ENCODE measurements at places on chromosomes 5 and 9.

- H3K4me3 ChIP-seq = peak overlapping the region; percentile 46
- no peaks in the 10 kb centered on the region for H3K36me3 ChIP-seq
- H3K4me1 ChIP-seq = peaks cover 4% of the 10 kb centered on the region
- no peak for DNase-seq
- peaks cover 18% of the 10 kb centered on the region for H3K27me3 ChIP-seq
- no peak overlapping the region for H3K27ac ChIP-seq
Observed at GRCh38 chr5:120465436-120465961, 1.4 kb downstream of the PRR16 start.

- no peak for DNase-seq
- no peak overlapping the region for H3K4me3 ChIP-seq
- H3K36me3 ChIP-seq = no peaks in the 10 kb centered on the region
- no peaks in the 10 kb centered on the region for H3K27me3 ChIP-seq
Observed at GRCh38 chr9:16673171-16673570, 197.3 kb downstream of the BNC2 start.

DNA sequence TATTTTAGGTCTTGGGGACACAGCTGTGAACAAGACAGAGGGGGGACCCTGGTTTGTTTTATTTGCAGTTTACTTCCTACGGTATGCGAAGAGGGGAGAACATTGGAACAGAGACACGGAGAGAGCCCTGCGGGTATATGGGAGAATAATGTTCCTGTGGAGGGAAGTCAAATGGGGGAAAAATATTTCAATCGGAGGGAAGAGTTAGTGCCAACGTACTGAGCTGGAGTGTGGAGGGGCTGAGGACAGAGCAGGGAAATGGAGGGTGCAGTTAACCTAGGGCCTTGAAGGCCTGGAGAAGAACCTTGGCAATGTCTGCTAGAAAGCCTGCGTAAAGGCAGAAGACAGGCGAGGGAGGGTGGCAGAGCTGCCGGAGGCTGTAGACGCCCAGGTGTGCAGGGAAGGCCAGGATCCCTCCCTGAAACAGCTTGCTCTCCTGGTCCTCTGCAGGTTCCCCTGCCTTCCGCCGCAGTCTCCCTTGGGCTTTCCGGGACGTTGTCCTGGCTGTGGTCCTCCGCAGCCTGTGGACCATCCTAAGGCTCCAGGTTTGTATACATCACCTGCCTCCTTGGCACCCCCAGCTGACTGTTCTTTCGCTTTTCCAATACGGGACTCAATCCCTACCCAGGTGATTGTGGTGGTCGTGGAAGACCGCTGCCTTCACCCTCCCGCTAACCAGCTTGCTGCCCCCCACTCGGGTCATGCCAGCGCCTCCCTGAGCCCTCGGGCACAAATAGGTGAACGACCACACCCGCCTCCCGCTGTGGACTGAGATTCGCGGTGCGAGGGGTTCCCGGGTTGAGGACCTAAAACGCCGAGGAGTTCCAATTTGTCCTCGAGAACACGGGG, 1.9 kb upstream of the RACK1 start:
- H3K27ac ChIP-seq = peak overlapping the region; percentile 90
- H3K36me3 ChIP-seq = peaks cover 9% of the 10 kb centered on the region
- H3K4me1 ChIP-seq = peaks cover 89% of the 10 kb centered on the region
- peak overlapping the region; percentile 73 for H3K4me3 ChIP-seq
- no peak for DNase-seq
- H3K27me3 ChIP-seq = no peaks in the 10 kb centered on the region

GRCh38 chr9:109424618-109425017, 73.5 kb downstream of the PTPN3 start:
- H3K4me3 ChIP-seq = no peak overlapping the region
- no peaks in the 10 kb centered on the region for H3K36me3 ChIP-seq
- H3K27ac ChIP-seq = no peak overlapping the region

DNA sequence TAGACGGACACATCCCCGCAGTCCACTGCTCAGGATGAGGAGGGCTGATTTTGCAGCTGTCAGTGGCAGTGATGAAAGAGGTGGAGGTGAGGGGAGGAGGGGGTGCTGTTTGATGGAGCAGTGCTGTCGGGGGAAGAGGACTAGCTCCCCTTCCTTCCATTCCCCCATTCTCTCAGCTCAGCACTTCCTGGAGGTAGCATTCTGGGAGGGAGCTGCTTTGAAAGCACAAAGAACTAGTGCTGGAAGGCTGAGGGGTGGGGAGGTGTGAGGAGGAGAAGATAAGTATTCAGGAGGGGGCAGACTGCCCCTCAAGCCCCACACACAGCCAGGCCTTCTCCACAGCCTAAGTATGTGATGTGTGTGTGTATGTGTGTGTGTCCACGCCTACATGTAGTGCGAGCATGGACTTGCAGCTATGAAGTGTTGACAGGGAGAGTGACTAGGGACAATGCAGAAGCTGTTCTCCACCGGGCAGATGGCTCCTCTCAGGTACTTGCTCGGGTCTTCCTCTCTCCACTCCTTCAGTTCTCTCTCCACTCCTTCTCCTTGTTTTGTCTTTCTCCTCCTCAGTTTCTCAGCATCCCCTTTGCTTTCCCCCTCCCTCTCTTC, 65.5 kb upstream of the HSPA9 start:
- no peaks in the 10 kb centered on the region for H3K36me3 ChIP-seq
- H3K27ac ChIP-seq = no peak overlapping the region
- no peak overlapping the region for H3K4me3 ChIP-seq
- H3K27me3 ChIP-seq = peaks cover 2% of the 10 kb centered on the region
- no peak for DNase-seq

- peaks cover 5% of the 10 kb centered on the region for H3K4me1 ChIP-seq
- H3K27ac ChIP-seq = no peak overlapping the region
- no peaks in the 10 kb centered on the region for H3K36me3 ChIP-seq
- H3K4me3 ChIP-seq = no peak overlapping the region
- DNase-seq = no peak
- no peaks in the 10 kb centered on the region for H3K27me3 ChIP-seq
Observed at GRCh38 chr9:71820403-71820921, 52.1 kb upstream of the CEMIP2 start.

DNA sequence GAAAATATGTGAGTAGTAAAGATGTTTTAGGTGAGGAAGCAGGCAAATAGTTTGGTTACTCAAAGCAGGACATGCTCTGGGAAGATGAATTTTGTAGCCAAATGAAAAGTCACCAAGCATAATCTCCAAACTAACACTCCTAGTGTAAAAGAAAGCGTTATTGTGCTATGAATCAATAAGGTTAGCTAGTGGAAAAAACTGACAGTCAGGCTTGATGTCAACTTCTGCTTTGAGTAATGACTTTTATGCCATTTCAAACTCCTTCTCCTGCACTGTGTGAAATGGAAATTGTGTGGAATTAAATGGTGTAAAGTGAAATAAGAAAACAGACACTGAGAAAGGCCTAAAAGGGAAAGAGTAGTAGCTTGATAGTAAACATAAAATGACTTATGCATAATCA, 637.2 kb upstream of the DMAC1 start:
- no peak for DNase-seq
- no peaks in the 10 kb centered on the region for H3K4me1 ChIP-seq
- no peak overlapping the region for H3K27ac ChIP-seq
- no peaks in the 10 kb centered on the region for H3K27me3 ChIP-seq
- H3K4me3 ChIP-seq = no peak overlapping the region
- no peaks in the 10 kb centered on the region for H3K36me3 ChIP-seq

GRCh38 chr9:134551644-134552348, 89.8 kb upstream of the COL5A1 start:
- H3K4me3 ChIP-seq = no peak overlapping the region
- no peaks in the 10 kb centered on the region for H3K4me1 ChIP-seq
- no peak overlapping the region for H3K27ac ChIP-seq
- H3K36me3 ChIP-seq = no peaks in the 10 kb centered on the region
- H3K27me3 ChIP-seq = no peaks in the 10 kb centered on the region

DNA sequence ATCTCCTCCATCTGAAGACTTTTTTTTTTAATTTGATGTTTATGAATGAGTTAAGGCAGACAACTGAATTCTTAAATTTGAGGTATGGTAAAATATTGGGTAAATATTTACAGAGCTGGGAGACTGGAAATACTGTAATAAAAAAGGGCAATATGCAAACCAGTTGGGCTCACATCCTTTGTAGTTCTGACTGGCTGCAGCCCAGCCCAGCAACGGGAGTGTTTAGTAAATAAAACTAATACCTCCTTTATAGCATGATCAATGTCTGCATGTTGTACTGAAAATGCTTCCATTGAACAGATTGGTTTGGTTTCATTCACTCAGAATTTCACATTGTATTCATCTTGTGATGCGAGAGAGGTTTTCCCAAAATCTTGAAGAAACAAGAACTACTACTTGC, 365.0 kb downstream of the DMRT2 start:
- no peak overlapping the region for H3K4me3 ChIP-seq
- H3K4me1 ChIP-seq = no peaks in the 10 kb centered on the region
- DNase-seq = no peak
- no peak overlapping the region for H3K27ac ChIP-seq
- no peaks in the 10 kb centered on the region for H3K27me3 ChIP-seq
- H3K36me3 ChIP-seq = no peaks in the 10 kb centered on the region

- no peaks in the 10 kb centered on the region for H3K36me3 ChIP-seq
- no peaks in the 10 kb centered on the region for H3K27me3 ChIP-seq
- peaks cover 11% of the 10 kb centered on the region for H3K4me1 ChIP-seq
- H3K27ac ChIP-seq = no peak overlapping the region
- no peak overlapping the region for H3K4me3 ChIP-seq
- no peak for DNase-seq
Observed at GRCh38 chr5:169584998-169585451, 1.5 kb downstream of the SPDL1 start.

DNA sequence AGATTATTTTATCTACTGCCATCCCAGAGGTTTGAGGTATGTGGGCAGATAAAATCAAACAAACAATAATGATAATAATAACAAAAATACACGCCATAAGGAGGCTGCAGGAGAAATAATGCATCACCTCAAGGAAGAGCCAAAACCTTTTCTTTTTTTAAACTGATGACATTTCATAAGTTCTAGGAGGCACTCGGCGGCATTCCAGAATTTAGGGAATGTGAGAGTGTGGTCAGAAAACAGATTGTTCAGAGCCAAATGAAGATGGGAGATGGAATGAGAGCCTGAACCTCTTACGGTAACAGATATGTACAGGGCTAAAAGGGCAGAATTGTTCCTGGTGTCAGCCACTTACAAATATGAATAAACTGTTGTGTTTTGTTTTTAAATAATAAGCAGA, 615.0 kb upstream of the CHD1 start:
- H3K27ac ChIP-seq = no peak overlapping the region
- DNase-seq = no peak
- no peaks in the 10 kb centered on the region for H3K27me3 ChIP-seq
- H3K4me3 ChIP-seq = no peak overlapping the region
- no peaks in the 10 kb centered on the region for H3K4me1 ChIP-seq

- no peaks in the 10 kb centered on the region for H3K4me1 ChIP-seq
- no peak overlapping the region for H3K4me3 ChIP-seq
- no peak for DNase-seq
- no peak overlapping the region for H3K27ac ChIP-seq
- H3K36me3 ChIP-seq = no peaks in the 10 kb centered on the region
Observed at GRCh38 chr9:16912197-16912596, 41.7 kb upstream of the BNC2 start.

- no peak overlapping the region for H3K4me3 ChIP-seq
- no peaks in the 10 kb centered on the region for H3K4me1 ChIP-seq
- no peaks in the 10 kb centered on the region for H3K36me3 ChIP-seq
- DNase-seq = no peak
- no peak overlapping the region for H3K27ac ChIP-seq
- no peaks in the 10 kb centered on the region for H3K27me3 ChIP-seq
Observed at GRCh38 chr5:123207852-123208251, 118.8 kb downstream of the PRDM6 start.

DNA sequence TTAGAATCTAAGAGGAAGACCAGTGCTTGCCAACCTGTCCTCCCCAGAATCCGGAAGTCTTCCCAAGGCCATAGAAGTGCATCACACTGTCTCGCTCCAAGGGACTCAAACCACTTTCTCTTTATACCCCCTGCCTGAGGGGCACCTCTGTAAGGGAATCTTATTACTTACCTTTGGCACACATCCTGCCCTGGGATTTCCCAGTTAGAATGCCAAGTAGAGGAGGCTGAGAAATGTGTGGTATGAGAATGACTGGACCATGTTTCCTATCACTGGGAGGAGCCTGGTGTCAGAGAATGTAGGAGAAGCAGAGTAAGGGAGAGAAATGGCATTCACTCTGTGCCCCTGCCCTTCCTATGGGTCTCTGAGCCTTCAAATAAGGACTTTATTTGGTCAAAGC, 85.8 kb downstream of the AOPEP start:
- H3K36me3 ChIP-seq = peaks cover 3% of the 10 kb centered on the region
- no peaks in the 10 kb centered on the region for H3K4me1 ChIP-seq
- H3K27me3 ChIP-seq = no peaks in the 10 kb centered on the region
- no peak overlapping the region for H3K4me3 ChIP-seq
- DNase-seq = no peak
- H3K27ac ChIP-seq = no peak overlapping the region

DNA sequence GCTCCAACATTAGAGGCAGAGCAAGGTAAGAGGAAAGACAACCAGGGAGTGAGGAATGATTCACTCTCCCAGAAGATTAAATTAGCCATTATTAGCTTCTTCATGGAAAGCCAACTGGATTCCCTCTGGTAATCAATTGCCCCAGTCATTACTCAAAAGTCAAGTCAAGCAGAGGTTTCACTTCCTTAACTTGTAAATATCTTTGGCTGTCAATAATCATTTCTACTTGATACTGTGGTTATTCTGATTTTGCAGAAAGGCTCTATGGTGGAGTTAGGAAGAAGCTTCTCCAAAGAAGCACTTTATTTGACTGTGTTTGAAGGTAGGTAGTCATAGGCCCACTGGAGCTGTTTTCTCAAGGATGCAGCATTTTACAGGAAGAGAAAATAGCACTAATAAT, 78.0 kb downstream of the JAKMIP2 start:
- H3K4me3 ChIP-seq = no peak overlapping the region
- H3K27ac ChIP-seq = no peak overlapping the region
- no peaks in the 10 kb centered on the region for H3K27me3 ChIP-seq
- no peak for DNase-seq
- no peaks in the 10 kb centered on the region for H3K4me1 ChIP-seq

DNA sequence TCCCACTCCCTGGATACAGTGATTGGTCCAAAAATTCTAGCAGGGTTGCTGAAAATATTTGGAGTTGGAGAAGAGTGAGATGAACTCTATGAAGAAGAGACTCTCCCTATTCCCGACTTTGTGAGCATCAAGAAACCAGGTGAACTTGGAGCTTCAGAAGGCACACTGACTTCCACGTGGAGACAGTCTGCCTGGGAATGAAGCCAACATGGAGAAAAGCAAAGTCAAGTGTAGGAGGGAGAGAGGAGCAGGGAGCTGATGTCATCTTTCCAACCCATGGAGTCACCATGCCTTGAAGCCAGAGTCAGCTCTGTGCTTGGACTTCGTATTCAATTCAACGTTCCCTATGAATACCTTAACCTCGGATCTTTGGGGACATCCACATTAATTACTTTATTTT, 125.1 kb downstream of the NPR3 start:
- H3K4me3 ChIP-seq = no peak overlapping the region
- DNase-seq = no peak
- no peaks in the 10 kb centered on the region for H3K36me3 ChIP-seq
- no peaks in the 10 kb centered on the region for H3K27me3 ChIP-seq
